ENCODE measurements at places on chromosomes 6 and 20. TPM values are rescaled to one million over a fixed set of nuclear protein-coding genes. Genes with fewer than 3 reads are reported as not detected.

The CTSZ gene
- polyA plus RNA-seq = 92.2 TPM

The AURKA gene
- 12.0 TPM for polyA plus RNA-seq

GRCh38 chr20:43191143-43191542, 1.4 kb upstream of the PTPRT start:
- DNase-seq = no peak

DNA sequence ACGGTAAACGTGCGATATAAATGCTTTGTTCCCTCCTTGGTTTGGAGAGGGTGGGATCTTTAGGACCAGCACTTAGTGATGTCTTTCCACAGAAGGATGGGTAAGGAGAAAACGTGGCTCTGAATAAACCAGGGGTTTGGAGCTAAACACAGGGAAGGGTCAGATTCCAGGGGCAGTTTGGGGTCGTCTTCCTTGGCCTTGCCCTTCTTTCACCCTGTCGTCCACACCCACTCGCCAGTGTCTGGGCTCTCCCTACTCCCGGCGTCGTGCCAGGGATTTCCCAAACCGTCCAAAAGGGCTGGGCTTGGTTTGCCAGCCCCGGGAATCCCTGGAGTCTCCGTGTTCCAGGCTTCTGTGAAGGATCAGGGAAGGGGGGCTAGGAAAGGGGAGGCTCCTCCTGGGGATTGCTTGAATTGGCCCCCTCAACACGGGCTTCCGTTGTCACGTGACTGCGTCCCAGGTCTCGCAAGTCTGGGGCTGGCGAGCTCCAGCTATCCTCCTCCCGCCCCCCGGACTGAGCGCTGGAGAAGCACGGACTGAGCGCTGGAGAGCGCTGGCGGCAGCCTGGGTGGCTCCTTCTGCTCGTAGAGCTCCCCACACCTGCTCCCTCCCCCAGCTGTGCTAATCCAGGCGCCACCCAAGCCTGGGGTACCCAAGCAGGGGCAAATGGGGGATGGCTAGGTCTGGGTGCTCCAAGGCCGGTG, 9.4 kb upstream of the ARMC12 start:
- peak; percentile 81 for DNase-seq

GRCh38 chr6:161011492-161012480, 20.2 kb downstream of the MAP3K4 start:
- DNase-seq = no peak

DNA sequence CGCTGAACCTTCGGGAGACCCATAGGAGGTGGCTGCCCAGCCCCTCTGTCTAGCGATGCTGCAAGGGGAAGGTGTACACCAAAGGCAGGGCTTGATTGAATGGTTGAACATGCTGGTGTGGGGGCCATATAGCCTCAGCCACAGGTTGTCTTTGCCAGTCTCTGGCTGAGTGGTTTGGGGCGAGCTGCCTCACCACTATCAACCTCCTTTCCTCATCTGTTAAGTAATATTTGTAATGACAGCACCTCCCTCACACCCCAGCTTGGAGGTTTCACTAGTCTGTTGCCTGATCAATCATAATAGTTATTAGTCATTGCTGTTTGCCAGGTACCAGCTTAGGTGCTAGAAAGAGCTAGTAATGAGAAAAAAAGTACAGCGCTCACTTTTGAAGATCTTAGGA, 11.8 kb upstream of the ZNF831 start:
- DNase-seq = no peak

DNA sequence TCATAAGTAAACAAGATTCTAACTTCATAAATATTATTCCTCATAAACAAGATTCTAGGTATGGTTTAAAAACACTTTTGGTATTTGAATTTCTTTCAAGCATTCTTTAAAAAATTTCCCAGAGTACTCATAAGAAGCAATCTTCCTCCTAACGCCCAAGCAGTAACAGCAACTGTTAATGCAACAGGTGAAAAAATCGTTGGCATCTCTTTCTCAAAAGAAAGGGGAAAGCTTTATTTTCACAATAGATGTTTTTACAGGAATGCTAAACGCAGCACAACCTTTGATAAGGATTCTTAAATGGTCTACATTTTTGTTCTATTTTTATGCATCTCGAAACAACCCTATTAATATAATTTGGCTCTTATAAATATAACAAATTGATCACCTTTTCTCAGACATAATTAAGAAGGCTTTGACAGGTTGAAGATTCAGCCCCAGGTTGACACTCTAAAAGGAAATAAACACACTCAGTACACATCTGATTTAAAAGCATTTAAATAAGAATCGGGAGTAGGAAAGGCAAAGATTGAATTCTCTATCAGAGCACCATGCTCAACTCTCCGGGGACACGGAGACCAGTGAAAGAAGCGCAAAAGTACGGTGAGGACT, 634 bp downstream of the AHI1 start:
- DNase-seq = no peak

DNA sequence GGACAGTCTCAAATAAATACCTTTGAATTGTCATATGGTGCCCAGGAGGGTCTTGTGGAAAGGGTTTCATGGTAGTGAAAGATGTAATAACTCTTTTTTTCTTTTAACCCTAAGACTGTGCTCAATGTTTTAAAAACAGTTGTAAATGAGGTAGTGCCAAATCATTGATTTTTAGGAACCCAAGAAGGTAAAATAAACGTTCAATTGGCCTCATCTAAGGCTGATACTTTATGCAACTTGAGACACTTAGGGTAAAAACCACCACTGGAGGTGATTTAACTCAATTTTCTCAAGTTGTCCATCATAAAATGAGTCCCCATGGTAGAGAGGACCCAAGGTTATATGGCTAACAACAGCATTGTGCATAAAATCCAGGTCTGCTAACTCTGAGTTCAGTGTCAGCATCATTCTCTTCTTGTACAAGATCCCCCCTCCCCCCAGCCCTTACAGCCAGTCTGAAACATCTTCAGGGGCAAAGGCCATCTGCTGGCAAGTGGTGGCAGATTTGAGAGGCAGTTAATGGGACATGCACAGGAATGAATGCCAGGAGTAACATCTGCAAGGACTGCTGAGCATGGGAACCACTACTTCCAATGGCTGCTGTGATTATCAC, 244.4 kb downstream of the GMPR start:
- no peak for DNase-seq

DNA sequence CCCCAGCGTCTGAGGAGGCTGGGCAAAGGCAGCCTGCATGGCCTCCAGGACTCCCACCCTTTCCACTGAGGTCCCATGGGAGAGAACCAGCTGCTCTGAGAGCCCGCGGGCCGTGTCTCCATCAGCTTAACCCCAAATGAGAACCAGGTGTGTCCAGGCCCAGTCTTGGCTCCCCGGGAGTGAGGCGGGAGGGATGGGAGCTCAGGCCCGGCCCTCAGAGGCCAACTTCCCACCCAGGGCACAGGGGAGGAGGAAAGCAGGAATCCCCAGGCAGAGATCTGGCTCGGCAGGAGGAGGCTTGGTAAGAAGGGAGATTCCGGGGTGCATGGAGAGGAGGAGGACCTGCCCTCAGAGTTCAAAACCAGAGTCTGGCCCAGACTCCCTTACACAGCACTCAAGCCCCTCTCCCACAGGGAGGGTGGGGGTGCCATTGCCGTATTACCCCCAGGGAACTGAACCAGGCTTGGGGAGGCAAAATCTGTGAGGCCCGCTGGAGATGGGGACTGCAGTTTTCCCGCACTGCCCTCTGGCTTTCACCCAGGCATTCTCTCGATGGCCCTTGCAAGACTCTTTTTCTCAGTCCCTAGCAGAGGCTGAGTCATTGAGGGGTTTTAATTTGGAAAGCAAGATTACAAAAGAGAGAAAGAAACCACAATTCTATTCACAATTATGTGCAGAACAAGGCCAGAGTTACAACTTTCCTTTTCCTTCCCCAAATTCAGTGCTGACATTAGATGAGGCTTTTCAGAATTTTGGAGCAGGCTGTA, 17.1 kb downstream of the FOXF2 start:
- no peak for DNase-seq

- DNase-seq = no peak
Observed at GRCh38 chr6:64280569-64280968, 645.0 kb downstream of the PHF3 start.

DNA sequence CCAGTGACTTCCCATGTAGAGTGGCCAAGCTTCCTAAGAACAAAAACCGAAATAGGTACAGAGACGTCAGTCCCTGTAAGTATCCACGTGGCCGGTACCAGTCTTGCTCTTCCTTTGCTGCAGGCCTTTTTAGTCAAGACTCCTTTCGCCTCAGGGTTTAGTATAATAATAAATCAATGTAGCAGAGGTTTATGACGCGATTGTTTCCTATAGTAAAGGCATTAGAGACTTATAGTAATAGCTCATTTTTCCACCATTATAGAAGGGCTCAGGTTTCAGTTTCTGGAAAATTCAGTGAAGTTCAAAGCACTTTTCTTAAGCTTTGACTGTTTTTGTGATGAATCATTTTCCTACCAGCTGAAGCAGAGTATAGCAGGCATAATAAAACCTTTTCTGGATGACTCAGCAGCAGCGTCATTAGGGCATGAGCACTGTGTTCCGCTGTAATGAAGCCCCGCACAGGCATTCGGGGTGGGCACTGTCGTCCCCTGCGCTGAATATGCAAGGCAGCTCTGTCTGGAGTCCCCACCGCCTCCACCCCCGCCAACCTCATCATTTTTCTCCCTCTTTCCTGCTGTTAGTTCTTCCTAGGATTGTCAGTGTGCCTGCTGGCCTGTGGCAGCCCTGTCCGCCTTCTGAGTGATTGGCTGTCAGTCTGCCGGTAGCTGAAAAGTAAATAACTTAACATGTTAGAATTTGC, 51.3 kb downstream of the PTPN1 start:
- DNase-seq = no peak

- no peak for DNase-seq
Observed at GRCh38 chr6:109794201-109794923, 103.3 kb downstream of the FIG4 start.

GRCh38 chr6:134746140-134746539, 203.8 kb downstream of the ALDH8A1 start:
- no peak for DNase-seq

GRCh38 chr6:5746053-5746758, 260.5 kb downstream of the NRN1 start:
- no peak for DNase-seq

- no peak for DNase-seq
Observed at GRCh38 chr6:151757506-151757955, 50.0 kb upstream of the ESR1 start.

All from left lung (tissue), 14 donors.